ENCODE measurements at places on chromosomes 7 and 10. TPM values are rescaled to one million over a fixed set of nuclear protein-coding genes. Genes with fewer than 3 reads are reported as not detected.

The FAM13C gene
- total RNA-seq: 7.8 TPM

The GAD2 gene
- total RNA-seq: not detected

GRCh38 chr10:90592638-90593302, 265.1 kb downstream of the HTR7 start:
- DNase-seq: no peak

GRCh38 chr7:137017221-137017620, 148.8 kb downstream of the CHRM2 start:
- no peak for DNase-seq

GRCh38 chr7:130733931-130734814, at the start of gene KLF14:
Gene KLF14, minus strand, starts transcription at chr7:130734207. Its CDS starts 174 bp downstream, at chr7:130734033.
- DNase-seq: peak; percentile 64

- DNase-seq: no peak
Observed at GRCh38 chr10:30188101-30188500, 128.7 kb upstream of the JCAD start.

Data from Right ventricle myocardium inferior (tissue), 1 donor.